ENCODE measurements at places on chromosomes 2 and 18. TPM values are rescaled to one million over a fixed set of nuclear protein-coding genes. Genes with fewer than 3 reads are reported as not detected.

- DNase-seq, result no peak
These were observed 78.4 kb downstream of the KANSL1L start for GRCh38 chr2:210092791-210093190.

DNA sequence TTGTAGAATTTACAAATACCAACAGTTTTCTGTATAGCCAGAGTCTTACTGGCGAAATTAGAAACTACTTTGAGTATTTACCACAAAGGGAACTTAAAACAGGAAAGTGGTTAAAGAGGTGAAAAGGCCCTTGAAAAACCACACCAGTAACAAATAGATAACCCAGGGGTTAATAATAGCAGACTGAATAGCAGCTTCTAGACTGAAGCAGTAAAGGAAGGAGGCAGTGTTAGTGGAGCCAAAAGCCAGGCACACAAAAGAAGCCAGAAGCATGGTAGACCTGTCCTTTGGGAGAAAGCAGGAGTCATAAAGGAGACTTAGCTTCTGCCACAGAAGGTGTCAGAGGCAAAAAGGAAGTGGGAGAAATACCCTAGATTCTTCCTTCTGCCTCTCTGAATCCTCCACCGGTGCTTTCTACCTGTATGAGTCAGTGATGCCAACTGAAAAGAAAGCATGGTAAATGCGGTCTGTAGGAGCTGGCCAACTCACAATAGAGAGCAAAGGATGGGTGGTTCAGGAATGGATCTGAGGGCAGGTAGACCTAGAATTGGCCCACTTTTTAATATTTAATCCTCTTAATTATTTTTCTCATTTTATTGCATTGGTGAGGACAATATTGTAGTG is 97.3 kb downstream of the ARL6IP6 start:
- no peak for DNase-seq

- no peak for DNase-seq
These were observed 1201.0 kb downstream of the LRP1B start for GRCh38 chr2:140929849-140930248.

DNA sequence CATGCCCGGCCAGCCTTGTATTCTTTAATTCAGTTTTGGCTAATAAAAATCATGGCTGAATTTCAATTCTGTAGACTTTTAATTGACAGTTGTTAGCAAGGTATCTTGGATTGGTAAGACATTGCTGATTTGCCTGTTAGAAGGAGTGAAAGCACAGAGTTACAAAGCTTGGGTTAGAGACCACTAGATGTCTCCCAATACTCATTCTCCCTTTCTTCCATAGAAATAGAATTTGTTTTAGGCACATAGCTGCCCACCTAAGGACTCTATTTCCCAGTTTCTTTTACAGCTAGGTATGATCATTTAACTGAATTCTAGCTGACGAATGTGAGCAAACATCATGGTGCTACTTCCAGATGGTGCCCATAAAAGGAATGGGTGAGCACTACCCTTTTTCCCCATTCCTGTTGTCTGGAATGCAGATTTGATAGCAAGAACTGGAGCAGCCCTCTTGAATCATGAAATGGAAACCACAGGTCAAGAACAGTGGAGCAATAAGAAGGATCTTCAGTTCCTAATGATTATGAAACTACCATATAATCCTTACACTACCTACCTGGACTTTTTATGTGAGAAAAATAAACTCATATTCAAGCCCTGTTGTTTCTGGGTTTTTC is 17.5 kb downstream of the PECR start:
- no peak for DNase-seq

GRCh38 chr18:48460929-48461583 is 51.9 kb upstream of the ZBTB7C start:
- DNase-seq, result no peak

DNA sequence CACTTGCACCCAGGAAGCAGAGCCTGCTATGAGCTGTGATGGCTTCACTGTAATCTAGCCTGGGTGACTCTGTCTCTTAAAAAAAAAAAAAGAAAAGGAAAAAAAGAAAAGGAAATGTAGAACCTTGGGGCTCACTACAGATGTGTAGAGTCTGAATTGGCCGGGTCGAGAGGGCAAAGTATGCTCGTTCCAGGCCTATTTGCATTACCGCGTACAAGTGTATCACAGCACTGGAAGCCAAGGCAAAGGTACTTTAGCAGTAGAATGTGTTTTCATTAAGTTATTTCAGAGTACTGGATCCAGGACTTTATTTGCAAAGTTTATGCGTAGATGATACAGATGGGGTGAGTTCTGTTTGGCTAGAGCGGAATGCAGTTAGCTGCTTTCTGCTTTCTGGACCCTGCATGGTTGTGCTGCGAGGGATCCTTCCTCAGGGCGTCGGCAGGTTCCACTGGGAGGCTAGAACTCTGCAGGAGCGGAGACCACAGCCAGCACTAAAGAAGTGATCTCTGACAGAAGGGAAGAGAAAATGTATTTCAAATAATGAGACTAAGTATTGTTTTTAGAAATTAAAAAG is 51.8 kb downstream of the LDLRAD4 start:
- DNase-seq, result no peak

GRCh38 chr2:26946841-26947784 is 23.3 kb upstream of the MAPRE3 start:
- no peak for DNase-seq

DNA sequence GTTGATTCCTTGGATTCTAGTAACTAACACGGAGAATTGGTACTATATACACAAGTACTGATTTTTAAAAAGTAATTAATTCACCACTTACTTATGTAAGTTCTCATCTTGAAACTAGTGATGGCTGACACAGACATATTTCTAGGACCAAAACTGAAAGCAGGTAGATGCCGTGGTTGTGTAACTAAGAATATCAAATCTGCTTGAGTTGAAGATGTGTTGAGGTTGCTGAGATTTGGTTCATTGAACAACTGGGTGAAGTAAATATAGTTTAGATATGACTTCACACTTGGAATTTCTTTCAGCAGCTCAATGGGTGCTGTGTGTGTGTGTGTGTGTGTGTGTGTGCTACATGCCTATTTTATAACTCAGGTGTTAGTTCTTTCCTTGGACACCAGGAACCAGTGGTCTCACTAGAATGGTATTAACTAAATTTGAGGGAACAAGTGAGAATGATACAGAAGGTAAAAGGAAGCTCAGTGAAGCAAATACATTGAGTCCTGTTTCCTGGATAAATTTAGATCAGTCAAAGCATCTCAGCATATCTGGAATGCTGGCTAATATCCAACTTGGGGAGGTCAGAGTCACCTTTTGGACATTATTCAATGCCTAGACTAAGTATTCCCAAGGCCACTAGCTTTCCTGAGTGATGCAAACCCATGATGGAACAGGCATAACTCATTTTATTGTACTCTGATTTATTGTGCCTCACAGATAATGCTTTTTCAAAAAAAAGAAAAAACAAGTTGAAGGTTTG is 110.7 kb upstream of the ZEB2 start:
- DNase-seq, result no peak

The ST8SIA3 gene
- total RNA-seq, result 2.9 TPM

GRCh38 chr2:20050646-20051531 is 539 bp downstream of the LAPTM4A start:
- peak; percentile 56 for DNase-seq

DNA sequence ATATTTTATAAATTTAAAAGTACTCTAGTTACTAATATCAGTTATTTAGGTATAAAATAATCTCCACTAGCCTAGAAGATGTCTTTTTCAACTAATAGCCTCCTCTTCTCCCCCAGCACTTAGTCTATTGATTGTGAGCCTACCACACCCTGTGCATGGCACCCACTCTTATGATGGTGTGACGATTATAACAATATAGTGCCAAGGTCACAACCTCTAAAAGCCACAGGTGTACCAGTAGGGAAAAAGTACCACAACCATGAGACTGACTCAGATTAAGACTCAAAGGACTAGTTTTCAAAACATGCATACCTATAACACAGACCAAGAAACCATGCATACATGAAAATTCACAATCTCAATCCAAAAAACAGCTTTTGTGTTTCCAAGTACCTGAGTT is 27.6 kb downstream of the THADA start:
- no peak for DNase-seq

GRCh38 chr2:175030380-175031271 is 25.4 kb upstream of the CHN1 start:
- peak; percentile 48 for DNase-seq

DNA sequence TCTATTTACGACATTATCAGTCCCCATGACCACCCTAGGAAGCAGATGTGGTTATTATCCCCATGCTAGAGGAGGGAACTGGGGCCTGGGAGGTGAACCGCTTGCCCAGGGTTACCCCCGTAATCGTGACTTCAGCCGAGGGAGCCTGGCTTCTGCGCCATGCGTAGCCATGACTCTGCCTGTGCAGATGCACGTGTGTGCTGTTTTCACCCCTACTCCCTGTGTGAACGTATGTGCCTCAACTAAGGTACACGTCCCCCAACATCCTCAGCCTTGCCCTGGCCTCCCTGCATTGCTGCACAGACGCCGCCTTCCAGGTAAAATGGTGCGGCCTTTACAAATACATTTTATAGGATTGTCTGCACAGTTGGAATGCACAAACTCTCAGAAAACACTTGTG is 40.2 kb downstream of the LPIN1 start:
- no peak for DNase-seq

DNA sequence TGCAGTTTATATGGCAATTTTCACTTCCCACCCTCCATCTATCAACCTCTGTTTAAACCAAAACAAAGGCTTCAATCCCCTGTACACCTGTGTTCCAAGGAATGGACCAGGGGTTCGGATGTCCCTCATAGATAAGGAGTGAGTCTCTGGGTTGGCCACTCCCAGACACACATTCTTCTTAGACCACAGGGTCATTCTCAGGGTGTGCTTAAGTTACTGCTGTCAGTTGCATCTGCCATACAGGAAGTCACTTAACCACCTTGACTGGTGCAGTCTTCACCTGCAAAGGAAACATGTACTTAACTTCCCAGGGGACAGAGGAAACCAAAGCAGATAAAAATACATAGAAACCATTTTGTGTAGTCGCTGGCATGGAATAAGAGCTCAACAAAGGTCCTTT is 151.0 kb upstream of the NDUFV2 start:
- no peak for DNase-seq

DNA sequence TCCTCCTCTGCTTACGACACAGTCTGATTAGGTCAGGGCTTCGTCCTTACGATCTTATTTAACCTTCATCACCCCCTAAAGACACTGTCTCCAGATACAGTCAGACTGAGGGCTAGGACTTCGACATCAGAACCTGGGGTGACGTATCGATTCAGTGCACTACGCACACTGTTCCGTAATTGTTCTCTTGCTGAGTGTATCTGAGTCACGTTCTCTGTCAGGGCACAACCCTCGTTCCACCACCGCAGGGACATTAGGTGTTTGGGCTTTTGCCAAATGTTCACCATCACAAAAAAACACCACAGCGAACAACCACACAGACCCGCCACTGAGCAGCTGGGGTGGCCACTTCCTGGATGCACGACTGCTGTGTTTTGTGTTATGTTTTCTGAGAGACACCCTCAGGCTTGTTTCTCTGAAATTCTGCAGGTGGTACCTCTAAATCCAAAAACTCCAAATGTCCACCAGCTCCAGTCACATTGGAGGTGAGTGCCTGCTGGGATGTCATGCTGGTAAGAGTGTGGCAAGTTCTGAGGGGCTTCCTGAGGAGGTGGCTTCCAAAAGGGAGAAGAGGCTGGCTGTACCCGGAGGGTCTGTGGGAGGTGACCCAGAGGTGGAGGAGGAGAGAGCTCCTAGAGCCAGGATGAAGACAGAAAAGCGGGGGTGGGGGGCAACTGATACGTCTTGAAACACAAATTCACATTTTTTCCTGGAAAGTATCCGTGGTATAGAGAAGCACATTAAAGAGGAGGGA is 66.6 kb downstream of the ADNP2 start:
- DNase-seq, result peak; percentile 26

The GRP gene
- not detected for total RNA-seq

GRCh38 chr2:147294825-147295392 is 549.9 kb upstream of the ACVR2A start:
- no peak for DNase-seq

- no peak for DNase-seq
These were observed 297.3 kb downstream of the GRB14 start for GRCh38 chr2:164323978-164324377.

DNA sequence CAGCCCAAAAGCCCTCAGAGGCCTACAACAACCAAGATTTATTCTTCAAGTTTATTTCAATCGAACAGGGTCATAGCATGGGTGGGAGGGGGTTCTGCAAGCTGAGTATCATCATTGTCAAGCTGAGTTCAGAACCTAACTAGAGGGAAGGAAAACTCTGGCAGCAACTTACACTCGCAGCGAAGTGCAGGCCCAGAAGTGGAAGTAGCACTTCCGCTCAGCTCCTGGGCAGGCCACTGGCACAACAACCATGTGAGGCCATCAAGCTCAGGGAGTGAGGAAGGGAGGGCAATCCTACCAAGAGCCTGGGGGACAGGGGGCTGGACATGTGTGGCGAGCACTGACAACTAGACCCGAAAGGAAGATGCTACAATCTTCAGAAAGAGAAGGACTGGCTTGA is 4.8 kb downstream of the UXS1 start:
- DNase-seq, result no peak

DNA sequence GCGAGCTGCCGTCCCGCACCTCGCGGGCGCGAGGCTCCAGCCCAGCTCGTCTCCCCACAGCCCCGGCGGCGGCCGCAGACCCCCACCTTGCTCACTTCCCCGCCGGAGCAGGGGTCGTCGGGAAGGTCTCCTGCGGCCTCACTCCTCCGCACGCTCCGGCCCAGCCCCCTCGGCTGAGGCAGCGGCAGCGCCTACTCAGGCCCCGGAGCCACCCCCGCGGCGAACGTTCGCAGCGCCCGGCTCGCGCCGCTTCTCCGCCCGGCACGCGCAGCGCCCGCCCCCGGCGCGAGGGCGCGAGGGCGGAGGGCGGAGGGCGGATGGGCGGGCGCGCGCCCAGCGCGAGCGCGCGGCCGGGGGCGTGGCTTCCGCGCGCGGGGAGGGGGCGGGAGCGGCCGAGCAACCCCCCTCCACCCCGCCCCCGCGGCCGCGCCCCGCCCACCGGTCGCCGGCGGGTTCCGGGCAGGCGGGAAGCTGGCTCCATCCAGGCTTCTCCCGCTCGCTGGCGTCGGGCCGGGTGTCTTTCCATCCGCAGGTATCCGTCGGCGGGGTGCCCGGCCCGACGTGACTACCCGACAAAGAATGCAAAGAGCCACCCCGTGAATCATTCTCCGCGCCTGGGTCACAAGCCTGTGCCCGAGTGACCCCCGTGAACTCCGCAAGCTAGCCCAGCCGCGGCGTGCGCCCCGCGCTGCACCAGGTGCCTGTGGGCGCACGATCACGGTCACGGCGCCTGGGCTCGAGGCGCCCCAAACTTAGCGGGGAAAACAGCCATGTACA is at the start of gene DTNB:
TSS of gene DTNB (minus strand) at position 278 of the 777 bp plus-strand sequence. CDS start 20,917 bp downstream, outside the sequence.
- peak; percentile 78 for DNase-seq

GRCh38 chr2:70014959-70015358 is 53.5 kb upstream of the ASPRV1 start:
- no peak for DNase-seq

DNA sequence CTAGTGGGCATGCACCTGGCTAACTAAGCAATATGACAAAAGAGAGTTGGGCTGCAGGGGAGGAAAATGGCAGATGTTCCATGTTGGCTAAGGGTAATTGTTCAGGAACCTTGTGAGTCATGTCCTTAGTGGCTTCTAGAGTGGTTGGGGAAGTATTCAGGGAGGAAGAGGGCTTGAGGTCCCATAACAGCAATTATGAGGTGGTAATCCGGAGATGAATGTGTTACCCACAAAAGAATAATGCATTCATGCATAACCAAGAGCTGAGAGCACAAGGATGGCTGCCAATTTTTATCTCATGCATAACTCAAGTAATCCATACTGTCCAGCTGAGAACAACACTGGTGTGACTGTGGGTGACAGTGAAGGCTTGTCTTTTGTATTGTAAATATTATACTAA is 42.9 kb downstream of the TMEFF2 start:
- no peak for DNase-seq
